ENCODE measurements at places on chromosomes 1 and 21. TPM values are rescaled to one million over a fixed set of nuclear protein-coding genes. Genes with fewer than 3 reads are reported as not detected.

The CCDC185 gene
- total RNA-seq = not detected

The SPRR2D gene
- not detected for total RNA-seq

The BNIPL gene
- total RNA-seq = 8.2 TPM

The ABCA4 gene
- 1.9 TPM for total RNA-seq

The FALEC gene
- total RNA-seq = not detected

The OR2T35 gene
- total RNA-seq = not detected

The NR5A2 gene
- 1.4 TPM for total RNA-seq

The MYCL gene
- total RNA-seq = 3.9 TPM

The CLCA2 gene
- total RNA-seq = 0.62 TPM

The SAMD11 gene
- 2.2 TPM for total RNA-seq

The OR2G6 gene
- total RNA-seq = not detected

The MDM4 gene
- 77.9 TPM for total RNA-seq

The FMO3 gene
- 13.4 TPM for total RNA-seq

The B4GALT3 gene
- total RNA-seq = 29.6 TPM

The FBLIM1 gene
- total RNA-seq = 20.1 TPM

The OBSCN gene
- total RNA-seq = 35.6 TPM

The ASTN1 gene
- 0.41 TPM for total RNA-seq

The CKS1B gene
- 28.5 TPM for total RNA-seq

The C21orf58 gene
- total RNA-seq = 9.5 TPM

The PDE4B gene
- 26.9 TPM for total RNA-seq

The FAAH gene
- 32.4 TPM for total RNA-seq

The TRIM63 gene
- total RNA-seq = 0.53 TPM

The LRRC38 gene
- not detected for total RNA-seq

The SLC22A15 gene
- 26.8 TPM for total RNA-seq

The GJA9 gene
- total RNA-seq = not detected

The NCDN gene
- total RNA-seq = 20.2 TPM

The C4BPA gene
- 65.2 TPM for total RNA-seq

The OR2T11 gene
- total RNA-seq = not detected

The IVL gene
- 0.24 TPM for total RNA-seq

Data from lower lobe of right lung (tissue), 2 donors.